CD14-positive monocyte (primary cell): ENCODE measurements at places on chromosomes 5 and 9.

GRCh38 chr5:133969654-133970324, 1.4 kb upstream of the C5orf15 start:
- DNase-seq, result no peak

DNA sequence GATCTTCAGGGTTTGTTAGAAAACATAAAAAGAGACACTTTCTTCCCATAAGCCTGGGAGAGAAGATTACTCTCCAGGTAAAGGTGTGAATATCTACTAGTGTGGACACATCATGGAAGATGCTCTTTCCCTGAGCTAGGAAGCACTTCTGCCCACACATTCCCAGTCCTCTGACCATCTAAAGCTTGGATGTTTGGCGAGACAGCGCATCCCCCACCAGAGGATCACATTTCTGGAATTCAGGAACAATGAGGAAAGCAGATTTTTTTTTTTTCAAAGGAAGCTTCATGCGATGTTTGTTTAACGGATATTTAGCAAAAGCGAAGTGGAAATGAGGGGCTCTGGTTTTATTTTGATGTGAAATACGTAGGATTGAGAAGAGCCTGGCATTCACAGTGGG, 6.2 kb downstream of the SVEP1 start:
- DNase-seq, result no peak

DNA sequence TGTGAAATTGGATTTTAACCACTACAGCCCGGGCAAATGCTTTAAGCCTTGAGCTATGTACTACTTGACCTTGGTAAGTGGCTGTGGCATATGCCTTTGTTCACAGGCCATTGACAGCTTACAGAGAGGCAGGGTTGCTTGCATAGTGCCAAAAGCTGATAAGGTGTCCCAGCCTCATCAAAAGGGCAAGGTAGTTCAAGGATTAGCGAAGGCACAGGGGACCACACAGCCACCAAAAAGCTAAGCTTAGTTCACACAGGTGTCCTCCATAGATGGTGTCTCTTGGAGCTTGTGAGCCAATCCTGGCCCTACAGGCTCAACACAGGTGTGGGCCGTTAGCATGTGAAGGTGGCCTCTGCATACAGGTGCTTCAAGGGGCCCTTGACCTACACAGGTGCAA, 86.8 kb downstream of the ZNF622 start:
- no peak for DNase-seq

GRCh38 chr9:98962861-98963260, 19.2 kb downstream of the COL15A1 start:
- no peak for DNase-seq

- no peak for DNase-seq
These were observed 35.5 kb upstream of the TENT2 start for GRCh38 chr5:79576606-79577289.

- DNase-seq, result no peak
These were observed 601.4 kb upstream of the TLE4 start for GRCh38 chr9:78970375-78970774.

DNA sequence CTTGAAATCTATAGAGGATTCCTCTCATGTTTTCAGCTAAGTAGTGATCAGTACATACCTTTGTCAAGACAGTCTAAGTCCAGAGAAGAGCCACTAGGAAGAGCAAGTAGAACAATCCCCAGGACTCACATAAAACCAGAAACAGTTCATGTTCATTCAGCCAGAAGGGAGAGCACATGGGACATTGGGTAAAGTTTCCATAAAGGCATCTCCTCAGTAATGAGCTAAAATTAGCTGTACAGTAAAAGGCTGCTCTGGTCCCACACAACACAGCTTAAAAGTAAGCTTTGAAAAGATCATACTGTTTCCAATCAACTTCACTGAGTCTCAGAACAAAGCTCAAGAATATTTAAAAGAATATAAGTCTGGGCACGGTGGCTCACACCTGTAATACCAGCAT, 32.4 kb downstream of the HOMER1 start:
- no peak for DNase-seq

- DNase-seq, result peak; percentile 21
These were observed 20.2 kb upstream of the SMIM15 start for GRCh38 chr5:61182449-61182848.

GRCh38 chr5:78903861-78904260, 81.2 kb downstream of the ARSB start:
- no peak for DNase-seq

- no peak for DNase-seq
These were observed 42.7 kb downstream of the CYLC2 start for GRCh38 chr9:103037508-103038477.

DNA sequence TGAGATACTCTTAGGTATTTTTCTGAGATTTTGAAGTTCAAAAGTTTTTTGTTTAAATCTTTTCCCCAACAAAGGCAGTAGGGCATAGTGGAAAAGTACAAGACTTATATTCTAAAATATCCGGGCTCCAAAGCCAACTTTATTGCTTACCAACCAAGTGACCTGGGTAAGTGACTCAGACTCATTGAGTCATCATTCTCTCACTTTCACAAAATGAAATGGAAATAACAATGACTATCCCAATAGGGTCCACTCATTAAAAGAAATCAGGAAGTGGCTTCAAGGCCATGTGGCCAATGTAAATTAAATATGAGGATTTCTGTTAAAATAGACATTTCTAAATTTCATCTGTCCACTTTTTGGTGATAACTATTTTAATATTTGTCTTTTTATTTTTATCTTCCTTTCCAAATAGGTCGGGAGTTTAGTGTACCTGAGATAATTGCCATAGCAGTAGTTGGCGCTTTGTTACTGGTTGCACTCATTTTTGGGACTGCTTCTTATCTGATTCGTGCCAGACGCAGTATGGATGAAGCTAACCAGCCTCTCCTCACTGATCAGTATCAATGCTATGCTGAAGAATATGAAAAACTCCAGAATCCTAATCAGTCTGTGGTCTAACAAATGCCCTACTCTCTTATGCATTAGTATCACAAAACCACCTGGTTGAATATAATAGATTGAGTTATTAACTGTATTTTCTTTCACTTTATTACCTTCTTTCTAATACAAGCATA, 15.5 kb downstream of the TYRP1 start:
- DNase-seq, result no peak

DNA sequence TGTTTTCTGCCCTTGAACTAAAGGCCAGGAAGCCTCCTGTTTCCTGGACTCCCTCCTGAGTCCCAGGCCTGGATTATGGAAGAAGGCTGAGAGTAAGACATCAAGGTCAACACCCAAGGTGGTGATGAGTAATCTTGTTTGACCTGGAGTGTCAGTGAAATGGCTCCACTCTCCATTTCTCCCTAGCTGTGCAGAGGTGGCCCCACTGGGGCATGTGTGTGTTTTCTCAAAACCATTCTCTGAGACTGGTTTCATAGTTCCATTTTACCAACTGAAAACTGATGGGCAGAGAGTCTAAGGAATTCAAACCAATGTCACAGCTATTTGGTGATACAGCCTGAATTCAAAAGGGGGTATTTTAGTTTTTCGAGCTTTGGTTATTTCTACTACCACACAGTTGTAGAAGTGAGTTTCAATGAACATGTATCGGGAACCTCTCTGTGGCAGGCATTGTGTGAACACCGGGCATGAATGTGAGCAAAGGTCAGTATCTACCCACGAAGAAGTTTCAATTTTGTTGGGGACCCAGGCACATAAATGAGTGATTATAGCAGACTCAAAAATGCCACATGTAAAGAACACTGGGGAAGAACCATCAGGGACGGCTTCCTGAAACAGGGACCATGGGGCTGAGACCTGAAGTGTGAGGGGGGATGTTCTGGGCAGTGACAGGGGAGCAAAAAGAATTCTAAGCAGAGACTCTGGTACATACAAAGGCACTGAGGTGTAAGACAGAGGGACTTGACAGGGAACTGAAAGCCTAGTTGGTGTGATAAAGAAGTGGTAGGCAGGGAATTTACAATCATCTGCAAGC, 269.6 kb upstream of the KLF4 start:
- DNase-seq, result no peak

DNA sequence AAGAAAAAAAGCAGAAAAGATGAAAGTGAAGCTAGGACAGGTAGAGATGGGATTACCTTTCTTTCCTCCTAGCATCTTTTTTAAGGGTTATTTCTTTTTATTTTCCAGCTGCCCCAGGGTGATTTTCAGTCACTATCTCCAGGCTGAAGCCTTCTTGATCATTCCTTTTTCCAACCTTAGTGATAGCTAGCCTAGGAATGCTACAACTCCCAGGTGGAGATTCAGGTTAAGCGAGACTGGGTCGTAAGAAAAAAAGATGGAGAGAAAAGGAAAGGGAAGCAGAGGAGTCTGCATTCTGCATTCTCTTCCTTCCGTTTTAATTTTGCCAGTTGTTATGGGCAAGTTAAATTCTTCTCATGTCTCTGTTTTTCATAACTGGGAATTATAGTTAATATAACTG, 36.7 kb upstream of the RIC1 start:
- no peak for DNase-seq

DNA sequence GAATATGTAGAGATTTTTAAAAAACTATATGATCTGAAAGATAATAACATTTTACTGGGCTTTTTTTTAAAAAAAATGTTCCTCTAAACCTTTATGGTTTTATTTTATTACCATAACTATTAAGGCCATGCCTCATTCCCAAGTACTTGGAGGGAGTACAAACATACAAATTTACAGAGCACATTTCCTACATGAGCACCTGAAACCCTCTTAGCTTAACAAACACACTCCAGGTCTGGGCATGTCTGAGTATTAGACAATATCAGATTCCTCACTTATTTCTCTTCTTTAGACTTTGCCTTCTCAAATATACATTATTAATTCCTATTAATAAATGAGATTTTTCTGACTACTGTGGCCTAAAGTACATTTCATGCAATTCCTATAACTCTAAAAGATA, 319.2 kb downstream of the SLCO4C1 start:
- no peak for DNase-seq

DNA sequence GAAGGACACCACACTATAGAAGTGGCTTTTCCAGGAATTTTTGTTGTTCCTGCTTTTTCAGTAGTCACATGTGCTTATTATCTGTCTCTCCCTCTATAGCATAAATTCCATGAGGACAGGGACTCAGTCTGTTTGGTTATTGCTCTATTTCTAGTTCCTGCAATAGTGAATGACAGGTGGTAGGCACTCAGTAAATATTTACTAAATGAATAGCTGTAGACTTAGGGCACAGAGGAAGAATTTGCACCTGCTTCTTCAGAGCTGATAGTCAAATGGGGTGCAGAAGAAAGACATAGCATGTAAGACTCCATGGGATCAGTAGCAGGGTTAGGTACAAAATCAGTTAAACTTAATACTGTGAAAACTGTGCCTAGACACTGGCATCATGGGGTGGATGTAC, 580.2 kb downstream of the CCDC171 start:
- DNase-seq, result no peak

DNA sequence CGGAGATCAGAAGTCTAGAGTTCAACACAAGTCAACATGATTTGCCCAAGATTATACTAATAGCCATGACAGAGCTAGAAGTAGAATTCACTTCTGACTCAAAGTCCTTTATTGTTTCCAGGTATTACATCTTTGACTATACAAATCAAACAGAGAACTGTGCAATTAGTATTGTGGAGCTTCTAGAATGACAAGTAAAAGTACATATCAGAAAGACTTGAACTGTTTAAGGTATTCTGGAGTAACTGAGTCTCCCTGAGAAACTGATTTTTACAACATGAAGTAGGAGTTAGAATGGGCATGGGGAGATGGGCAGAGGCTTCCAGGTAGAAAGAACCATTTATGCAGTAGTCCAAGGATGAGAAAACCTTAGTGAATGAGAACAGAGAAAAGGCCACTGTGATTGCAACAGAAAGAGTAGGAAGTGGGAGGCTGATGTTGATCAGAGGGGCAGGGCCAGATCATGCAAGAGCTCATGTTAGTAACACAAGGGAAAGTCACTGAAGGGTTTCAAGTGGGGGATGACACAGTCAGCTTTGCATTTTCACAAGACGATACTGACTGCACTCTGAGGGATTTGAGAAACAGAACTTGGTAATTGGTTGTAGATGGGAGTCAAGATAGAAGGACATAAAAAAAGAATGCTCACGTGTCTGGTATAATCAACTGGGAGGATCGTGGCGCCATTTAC, 280.7 kb downstream of the RFX3 start:
- DNase-seq, result peak; percentile 60

- DNase-seq, result no peak
These were observed 16.8 kb downstream of the OTULIN start for GRCh38 chr5:14681236-14681752.

GRCh38 chr5:132684922-132685720, 11.3 kb downstream of the IL4 start:
- no peak for DNase-seq

DNA sequence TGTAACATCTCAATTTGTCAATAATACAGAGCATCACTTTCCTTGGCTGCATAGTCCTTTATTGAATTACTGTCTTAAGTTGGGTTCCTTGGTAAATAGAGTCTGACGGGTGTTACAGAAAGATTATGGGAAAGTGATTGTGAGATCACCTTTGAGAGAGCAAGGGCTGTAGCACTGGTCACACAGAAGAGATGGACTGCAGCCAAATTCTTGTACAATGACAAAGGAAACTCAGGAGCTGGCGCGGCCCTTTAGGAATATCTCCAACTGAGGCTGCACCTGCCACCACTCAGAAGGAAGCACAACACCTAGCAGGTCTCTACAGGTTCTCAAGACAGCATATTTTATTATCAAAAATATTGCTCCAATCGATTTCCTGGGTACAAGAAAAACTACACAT, 350.0 kb upstream of the ISL1 start:
- DNase-seq, result no peak

- DNase-seq, result no peak
These were observed 415.3 kb downstream of the CETN3 start for GRCh38 chr5:89994266-89994665.

GRCh38 chr9:93673021-93673838, 96.8 kb downstream of the PHF2 start:
- DNase-seq, result no peak

GRCh38 chr9:95509851-95510708, 6.7 kb downstream of the PTCH1 start:
- no peak for DNase-seq

DNA sequence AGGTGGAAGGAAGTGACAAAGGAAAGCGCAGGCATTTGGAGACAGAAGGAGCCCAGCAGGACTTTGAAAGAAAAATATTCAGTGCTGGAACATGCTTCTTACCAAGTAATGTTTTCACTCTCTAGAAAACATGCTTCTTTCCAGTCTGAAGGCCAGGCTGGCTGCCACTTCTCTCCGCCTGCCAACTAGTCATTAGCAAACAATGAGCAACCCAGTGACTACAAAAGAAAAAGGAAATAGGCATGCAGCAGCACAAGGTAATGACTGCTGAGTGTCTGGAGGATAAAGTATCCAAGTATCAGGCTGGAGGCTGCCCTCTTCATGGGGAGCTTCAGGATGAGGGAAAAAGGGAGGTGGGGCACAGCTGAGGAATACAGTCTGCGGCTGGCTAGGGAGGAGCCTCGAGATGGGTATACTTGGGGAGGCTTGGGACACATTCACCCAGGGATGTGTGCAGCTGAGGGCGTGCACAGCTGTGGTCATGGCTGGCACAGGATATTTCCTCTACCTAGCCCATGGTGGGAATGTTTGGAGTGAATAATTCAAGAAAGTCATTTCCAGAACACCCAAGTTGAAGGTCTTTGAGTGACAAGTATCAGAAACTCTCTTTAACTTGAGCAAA, 161.5 kb upstream of the KIF2A start:
- no peak for DNase-seq

GRCh38 chr9:109597496-109597895, 99.4 kb upstream of the PTPN3 start:
- DNase-seq, result no peak

GRCh38 chr5:139341187-139341688, 416 bp upstream of the PAIP2 start:
- DNase-seq, result no peak
